NCI-H526 (cell line): ENCODE measurements at places on chromosomes 3 and 15.
A peak's percentile ranks its signal among the peaks of the same experiment; 100 is the strongest.

GRCh38 chr3:30682434-30683155 lies 76.2 kb downstream of the TGFBR2 start:
- DNase-seq = no peak

- DNase-seq = peak; percentile 42
These were observed 1.2 kb downstream of the CCDC9B start for GRCh38 chr15:40339621-40339945.

- no peak for DNase-seq
These were observed 3.2 kb upstream of the BLOC1S6 start for GRCh38 chr15:45583731-45584639.

DNA sequence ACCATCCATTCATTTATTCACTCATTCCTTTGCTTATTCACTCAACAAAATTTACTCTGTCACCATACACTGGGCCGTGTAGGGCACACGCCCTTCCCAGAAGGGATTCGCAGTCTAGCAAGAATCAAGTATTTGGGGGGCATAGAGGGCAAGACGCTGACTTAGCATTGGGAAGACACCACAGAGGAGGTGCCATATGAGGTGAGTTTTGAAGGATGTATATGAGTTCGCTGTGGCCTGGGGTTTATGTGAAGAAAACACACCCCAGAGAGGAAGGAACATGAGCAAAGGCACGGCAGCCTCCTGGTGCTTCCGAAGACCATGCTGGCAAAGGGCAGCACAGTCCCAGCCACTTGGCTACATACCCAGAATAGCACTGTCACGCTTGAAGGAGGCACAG lies 23.1 kb upstream of the IQSEC1 start:
- DNase-seq = no peak

- no peak for DNase-seq
These were observed 73.5 kb downstream of the TRAK1 start for GRCh38 chr3:42164656-42165055.
